SHP77 (cell line): ENCODE measurements at places on chromosomes 6 and 20.

DNA sequence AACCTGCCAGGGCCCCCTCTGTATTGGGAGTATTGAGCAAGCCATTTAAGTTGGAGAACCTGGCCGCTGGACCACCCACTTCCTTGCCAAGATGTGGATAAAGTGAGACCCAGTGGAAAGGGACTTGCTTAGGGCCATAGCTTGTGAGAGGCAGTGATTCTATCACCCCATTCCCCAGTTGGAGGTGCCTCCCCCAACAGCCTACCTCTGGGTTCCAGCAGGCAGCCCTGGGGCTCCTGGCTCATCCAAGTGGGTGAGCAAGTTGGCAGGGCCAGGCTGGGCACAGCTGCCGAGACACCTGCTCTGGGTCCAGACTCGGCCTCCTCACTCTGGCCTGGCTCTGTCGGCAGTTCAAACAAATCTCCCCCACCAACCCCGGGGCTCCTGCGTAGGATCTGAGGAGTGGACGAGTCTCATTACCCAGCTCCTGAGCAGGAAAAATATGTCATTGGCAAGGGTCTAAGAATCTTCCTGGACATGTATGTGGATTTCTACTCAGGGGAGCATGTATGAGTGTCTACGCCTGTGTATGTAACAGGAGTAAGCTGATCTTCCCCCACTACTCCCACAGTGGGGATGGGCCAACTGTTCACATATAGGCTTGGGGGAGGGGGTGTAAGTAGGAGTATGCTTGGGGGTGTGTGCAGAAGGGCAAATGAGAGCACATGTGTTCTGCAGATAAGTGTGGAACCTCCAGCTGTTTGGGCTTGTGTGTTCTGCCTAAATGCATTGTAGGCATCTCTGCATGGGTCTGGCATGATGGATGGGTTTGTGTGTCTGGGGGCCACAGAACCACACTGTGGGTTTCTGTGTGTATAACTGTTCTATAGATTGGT is 1.9 kb downstream of the ID1 start:
- DNase-seq, result peak; percentile 59

DNA sequence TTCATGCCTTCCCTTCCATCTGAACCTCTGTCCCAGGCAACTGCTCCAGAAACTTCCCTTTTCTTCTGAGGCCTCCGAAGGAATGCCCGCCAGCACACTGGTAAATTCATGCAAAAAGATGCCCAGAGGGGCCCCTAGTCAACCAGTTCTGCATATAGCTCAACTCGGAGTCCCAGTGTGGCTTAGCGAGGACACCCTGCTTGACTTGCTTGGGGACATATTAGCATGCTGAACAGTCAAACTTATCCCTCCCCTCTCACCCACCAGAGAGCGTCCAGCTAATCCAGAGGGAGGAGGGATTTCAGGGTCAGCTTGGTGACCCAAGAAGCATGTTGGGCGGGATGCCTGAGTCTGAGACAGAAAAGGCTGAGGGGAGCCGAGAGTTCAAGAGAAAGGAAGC is 23.0 kb upstream of the MDFI start:
- DNase-seq, result no peak

DNA sequence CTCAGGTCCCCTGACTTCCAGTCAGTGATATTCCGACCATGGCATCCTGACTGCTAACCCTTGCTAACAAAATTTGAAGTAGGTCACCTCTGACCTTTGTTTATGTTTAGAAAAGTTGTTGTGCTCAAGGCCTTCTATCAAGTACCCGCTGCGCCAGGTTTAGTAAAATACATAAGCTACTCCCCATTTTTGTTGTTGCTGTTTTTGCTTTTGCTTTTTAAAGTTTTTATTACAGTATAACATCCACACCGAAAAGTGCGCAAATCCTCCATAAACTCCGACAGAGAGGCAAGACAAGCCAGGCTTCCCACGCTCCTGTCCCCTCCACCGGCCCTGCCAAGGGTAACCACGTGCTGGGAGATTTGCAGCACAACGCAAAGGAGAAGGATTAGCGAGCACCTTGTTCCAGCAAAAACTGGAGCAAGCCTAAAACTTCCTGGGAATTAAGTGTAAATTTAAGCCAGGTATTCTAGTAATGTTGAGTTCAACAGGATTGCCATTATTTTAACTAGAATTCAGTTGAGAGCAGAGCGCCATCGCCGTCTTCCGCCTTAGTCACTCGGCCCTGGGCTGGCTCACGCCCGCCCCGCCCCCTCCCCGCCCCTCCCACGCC is 17.8 kb upstream of the HMGN4 start:
- DNase-seq, result peak; percentile 63

DNA sequence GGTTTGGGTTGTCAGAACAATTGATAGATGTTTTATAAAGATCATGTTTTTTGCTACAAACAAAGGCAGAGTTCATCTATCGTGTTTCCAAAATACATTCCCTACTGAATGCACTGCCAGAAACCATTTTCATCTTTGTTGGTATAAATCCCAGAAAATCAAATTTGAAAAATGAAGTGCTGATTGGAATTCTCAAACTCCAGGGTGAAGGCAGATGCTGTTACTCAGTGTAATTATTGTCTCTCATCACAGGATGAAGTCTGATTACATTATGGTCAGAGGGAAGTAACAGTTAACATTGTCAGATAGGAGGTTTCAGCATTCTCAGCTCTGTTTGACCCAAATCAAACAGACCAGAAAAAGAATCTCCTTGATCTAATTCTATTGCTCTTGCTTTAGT is 198.4 kb upstream of the KCNK16 start:
- DNase-seq, result no peak

DNA sequence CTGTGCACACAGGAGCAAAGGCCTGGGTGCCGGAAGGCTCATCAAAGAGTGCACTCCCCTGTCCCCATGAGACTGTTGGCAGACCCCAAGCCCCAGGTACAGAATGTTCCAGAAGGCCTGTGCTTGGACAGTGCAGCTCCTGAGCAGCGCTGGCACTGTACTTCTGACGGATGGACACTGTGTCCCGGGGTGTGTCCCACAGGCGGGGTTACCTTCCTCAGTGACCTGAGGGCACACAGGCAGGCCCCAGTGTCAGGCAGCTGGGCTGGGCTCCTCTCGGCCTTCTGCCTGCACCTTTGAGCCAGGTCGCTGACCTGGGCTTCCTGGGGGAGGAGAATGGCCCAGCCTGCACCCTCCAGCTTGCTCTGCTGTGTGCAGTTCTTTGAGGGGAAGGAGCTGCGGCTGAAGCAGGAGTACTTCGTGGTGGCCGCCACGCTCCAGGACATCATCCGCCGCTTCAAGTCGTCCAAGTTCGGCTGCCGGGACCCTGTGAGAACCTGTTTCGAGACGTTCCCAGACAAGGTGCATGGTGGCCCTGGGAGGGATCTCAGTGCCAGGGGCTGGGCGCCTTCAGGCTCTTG is 30.1 kb downstream of the PYGB start:
- no peak for DNase-seq

GRCh38 chr6:162219266-162219665 is 508.3 kb downstream of the PRKN start:
- DNase-seq, result no peak

GRCh38 chr6:93721386-93722048 is 302.2 kb upstream of the EPHA7 start:
- DNase-seq, result peak; percentile 19

GRCh38 chr6:149923327-149923986 is 536 bp upstream of the RAET1G start:
- no peak for DNase-seq

GRCh38 chr6:142698751-142699150 is 246.2 kb downstream of the HIVEP2 start:
- no peak for DNase-seq

GRCh38 chr6:51949526-51949925 is 137.9 kb downstream of the PKHD1 start:
- no peak for DNase-seq

DNA sequence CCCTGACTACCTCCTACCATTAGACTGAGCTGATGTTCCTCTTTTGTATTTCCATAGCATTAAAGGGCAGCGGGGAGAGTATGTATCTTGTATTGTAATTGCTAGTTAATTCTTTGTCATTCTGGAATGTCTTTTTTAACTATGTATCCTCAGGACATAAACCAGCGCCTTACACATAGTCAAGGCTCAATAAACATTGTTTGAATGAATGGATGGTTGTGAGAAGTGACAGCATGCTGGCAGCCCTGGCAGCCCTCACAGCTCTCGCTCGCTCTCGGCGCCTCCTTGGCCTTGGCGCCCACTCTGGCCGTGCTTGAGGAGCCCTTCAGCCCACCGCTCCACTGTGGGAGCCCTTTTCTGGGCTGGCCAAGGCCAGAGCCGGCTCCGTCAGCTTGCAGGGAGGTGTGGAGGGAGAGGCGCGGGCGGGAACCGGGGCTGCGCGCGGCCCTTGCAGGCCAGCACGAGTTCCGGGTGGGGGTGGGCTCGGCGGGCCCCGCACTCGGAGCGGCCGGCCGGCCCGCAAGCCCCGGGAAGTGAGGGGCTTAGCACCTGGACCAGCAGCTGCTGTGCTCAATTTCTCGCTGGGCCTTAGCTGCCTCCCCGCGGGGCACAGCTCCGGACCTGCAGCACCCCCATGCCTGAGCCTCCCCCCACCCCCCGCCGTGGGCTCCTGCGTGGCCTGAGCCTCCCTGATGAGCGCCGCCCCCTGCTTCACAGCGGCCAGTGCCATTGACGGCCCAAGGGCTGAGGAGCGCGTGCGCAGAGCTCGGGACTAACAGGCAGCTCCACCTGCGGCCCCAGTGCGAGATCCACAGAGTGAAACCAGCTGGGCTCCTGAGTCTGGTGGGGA is 93.1 kb downstream of the RNF182 start:
- no peak for DNase-seq

DNA sequence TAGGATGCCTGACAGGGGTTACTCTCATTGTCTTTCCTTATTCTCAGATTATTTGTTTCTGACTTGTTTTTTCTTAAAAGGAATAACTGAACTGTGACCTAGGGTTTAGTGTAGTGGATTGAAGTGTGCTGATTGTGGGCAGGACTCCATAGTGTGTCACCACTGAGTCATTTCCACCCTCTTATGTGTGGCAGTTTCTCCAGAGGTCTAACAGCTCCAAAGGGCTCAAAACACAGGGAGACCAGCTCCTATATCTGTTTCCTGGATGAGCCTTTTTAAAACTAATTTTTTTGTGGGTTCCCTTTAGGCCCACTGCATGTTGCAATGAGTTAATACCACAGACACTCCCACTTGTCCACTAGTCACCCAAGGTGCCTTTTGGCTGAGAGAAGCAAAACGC is 951.1 kb upstream of the ADGRB3 start:
- no peak for DNase-seq

DNA sequence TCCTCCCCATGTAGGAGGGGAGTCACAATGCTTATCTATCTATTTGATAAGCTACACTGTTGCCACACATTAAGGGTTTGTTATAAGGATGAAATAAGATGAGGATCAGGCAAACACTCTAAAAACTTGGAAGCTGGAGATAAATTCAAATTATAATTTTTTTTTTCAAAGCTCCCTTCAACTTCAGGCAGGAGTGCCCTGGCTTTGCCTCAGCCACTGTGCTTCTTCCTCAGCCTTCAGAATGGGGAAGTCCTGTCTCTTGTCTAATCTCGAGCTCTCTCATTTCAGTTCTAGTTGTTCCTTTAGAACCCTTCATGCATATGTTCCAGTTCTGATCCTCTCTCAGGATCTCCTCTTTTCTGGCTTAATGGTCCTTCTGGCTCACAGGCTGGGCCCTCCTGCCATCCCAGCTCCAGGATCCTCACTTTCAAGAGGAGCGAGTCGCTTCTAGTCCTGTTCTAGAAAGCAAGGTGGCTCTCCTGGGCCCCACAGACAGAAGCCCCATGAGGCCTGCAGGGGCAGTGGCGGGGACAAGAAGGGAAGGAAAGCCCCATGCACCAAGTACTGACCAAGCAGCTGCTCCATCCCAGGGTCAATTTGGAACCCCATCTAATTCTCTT is 164.3 kb downstream of the VEGFA start:
- DNase-seq, result no peak

- no peak for DNase-seq
Observed at GRCh38 chr20:9021699-9022098, 47.2 kb upstream of the PLCB4 start.

GRCh38 chr6:113432521-113433334 is 424.4 kb upstream of the MARCKS start:
- DNase-seq, result no peak

DNA sequence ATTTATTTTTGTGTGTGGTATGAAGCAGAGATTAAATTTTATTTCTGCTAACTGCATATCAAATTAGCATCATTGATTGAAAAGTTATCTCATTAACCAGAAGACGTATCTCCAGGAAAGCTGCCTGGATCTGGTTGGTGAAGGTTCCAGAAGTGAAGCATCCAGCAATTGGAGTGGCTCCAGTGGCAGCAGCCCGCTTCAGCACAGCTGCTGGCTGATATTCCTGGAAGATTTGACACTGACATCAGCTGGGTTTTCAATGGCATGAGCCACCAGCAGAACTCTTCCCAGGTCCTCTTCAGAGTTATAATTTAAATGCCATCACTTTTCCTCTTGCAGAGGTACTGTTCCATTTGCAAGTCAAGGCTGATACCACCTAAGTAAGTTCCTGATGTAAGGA is 363.5 kb downstream of the BCKDHB start:
- no peak for DNase-seq

GRCh38 chr6:109239651-109240321 is 142.5 kb downstream of the CD164 start:
- no peak for DNase-seq

DNA sequence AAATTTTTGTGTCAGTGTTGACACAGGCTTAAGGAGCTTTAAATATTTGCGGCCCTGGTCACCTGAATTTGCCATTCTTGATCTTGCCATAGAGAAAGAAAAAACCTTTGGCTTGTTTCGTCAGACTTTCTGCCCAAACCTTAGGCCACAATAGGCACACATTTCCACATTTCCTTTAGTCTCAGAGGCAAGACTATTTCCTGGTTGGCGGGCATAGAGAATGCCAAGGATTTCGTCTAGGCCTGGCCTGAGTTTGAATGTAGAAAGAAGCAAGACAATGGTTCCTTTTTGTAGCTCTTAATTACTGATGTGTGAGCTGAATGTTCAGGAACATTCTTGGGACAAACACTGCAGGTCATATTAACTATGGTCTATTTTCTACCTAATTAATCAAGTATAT is 108.1 kb downstream of the TRMT11 start:
- DNase-seq, result no peak

DNA sequence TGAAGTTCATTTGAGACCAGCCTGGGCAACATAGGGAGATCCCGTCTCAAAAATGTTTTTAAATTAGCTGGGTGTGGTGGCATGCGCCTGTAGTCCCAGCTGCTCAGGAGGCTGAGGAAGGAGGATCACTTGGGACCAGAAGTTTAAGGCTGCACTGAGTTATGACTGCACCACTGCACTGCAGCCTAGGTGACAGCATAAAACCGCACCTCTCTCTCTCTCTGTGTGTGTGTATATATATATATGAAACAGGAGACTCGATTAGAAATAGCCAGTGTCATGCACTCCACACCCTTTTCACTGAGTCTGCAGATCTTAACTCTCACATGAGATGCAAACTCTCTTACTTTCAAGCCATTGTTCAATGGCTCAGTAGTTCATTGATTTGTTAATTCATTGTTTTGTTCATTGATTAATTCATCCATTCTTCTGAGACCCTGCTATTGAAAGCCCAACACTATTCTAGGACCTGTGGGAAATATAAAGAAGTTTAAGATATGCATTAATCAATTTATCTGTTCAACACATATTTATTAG is 52.4 kb upstream of the MRPS10 start:
- no peak for DNase-seq
